WTC11 (cell line): ENCODE measurements at places on chromosomes 2 and 18.

GRCh38 chr2:159101755-159102489, 133.5 kb downstream of the TANC1 start:
- DNase-seq, result no peak

- DNase-seq, result no peak
Measured at GRCh38 chr2:47198985-47199451, 43.9 kb upstream of the STPG4 start.

- DNase-seq, result no peak
Measured at GRCh38 chr2:109337221-109337620, 208.2 kb downstream of the SH3RF3 start.

- DNase-seq, result no peak
Measured at GRCh38 chr2:45278365-45279078, 269.3 kb upstream of the SIX2 start.

- DNase-seq, result no peak
Measured at GRCh38 chr2:105546628-105546974, 147.8 kb upstream of the FHL2 start.

DNA sequence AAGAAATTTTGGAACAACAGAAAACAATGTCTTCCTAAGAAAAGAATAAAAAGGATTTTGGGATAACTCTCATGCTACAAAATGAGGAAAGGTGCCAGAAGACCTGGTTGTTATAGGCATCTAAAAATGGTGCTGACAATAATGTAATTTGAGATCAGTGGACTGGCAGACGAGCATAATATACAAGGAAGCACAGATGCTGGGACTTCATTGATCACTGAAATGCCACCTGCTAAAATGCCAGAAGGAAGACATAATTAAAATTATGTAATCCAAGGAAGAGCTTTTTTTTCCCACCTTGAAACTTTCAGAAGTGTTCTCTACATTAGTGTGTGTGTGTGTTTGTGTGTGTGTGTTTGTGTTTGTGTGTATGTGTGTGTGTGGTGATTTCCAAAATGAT, 535.9 kb downstream of the XIRP2 start:
- DNase-seq, result no peak

DNA sequence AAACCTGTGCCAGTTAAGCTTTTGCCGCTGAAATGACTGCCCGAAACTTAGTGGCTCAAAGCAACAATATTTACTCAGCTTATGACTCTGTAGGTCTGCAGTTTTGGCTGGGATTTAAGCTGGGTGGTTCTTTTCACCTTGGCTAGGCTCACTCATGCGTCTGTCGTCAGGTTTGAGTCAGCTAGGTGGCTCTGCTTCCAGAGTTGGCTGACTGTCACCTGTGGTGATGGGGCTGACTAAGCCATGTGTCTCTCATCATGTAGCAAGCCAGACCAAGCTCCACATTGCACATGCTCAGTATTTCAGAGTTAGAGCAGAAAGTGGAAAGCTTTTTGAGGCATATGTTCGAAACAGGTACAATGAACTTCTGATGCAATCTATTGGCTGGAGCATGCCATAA, 354.8 kb downstream of the MEIS1 start:
- no peak for DNase-seq

DNA sequence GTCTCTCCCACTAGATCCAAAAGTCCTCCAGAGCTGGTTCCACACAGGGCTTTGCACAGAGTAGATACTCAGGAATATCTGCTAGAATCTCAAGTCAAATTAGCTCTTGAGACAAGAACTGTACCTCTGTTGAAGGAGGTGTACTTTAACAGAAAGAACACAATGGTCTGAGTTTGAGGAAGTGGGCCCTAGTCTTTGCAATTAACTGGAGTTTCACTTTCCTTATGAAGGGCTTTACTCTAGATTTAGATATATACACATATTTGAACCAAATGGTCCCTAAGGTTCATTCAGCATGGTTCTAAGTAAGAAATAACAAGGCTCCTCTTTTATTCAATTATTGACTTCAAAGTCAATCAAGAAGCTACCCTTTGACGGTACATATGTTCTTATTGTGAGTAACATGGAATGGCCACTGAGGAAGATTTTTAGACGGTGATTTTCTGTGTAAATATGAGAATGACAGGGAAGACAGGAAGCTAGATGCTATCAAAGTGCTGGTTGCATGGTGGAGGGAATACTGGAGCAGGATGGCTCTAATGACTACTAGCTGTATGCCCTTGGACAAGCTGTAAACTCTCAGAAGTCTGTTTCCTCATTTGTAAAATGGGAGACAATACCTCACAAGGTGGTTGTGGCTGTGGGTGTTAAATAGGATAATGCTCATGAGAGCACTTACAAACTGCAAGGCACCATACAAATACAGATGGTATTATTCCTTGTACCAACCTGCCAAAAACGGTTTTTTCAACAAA, 73.5 kb upstream of the SERTAD2 start:
- DNase-seq, result no peak

GRCh38 chr2:218879776-218880101, 913 bp upstream of the WNT10A start:
- no peak for DNase-seq

GRCh38 chr2:169165791-169166190, 96.4 kb downstream of the DHRS9 start:
- DNase-seq, result no peak

- DNase-seq, result no peak
Measured at GRCh38 chr18:12304351-12305210, 3.5 kb upstream of the TUBB6 start.

DNA sequence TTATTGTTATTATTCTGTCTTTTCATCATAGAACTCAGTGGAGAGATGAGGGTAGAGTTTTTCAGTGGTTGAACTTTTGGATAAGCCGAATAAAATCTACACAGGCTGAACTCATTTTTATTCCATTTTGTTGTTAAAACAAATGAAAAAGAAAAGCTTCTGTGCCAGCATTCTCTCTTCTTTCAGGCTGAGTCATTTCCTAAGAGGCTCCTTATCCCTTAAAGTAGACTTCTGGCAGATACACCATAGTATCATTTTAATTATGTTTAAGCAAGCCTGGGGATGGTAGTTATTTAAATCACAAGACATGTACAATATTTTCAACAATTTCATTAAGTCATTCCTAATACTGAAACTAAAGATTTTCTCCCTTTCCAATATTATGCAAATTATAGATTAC, 1364.0 kb upstream of the NRXN1 start:
- DNase-seq, result no peak
